ENCODE measurements at places on chromosomes 5 and 9. TPM values are rescaled to one million over a fixed set of nuclear protein-coding genes. Genes with fewer than 3 reads are reported as not detected.

DNA sequence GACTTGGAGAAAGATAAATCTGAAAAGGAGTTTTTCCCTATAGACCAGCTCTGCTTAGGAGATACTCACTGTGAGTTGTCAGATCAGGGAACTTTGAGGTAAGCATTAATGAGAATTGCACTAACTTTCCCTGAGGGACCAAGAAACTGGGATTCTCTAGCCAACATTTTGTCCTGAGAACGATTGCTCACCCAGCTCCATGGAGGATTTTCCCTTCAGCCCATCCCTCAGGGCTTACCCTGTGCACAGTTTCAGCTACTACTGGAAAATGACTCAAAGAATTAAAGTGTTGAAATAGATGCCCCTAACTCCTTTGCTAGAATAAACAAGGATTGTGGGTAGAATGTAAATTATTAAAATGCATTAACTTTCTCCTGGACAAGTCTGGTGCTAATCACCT is 237.2 kb upstream of the IL12B start:
- no peak overlapping the region for H3K27ac ChIP-seq
- H3K36me3 ChIP-seq, result no peaks in the 10 kb centered on the region
- H3K27me3 ChIP-seq, result no peaks in the 10 kb centered on the region
- no peak overlapping the region for H3K4me3 ChIP-seq

GRCh38 chr5:28710360-28710759 is 1672.0 kb upstream of the CDH9 start:
- no peaks in the 10 kb centered on the region for H3K36me3 ChIP-seq
- H3K4me3 ChIP-seq, result no peak overlapping the region
- no peaks in the 10 kb centered on the region for H3K27me3 ChIP-seq
- no peaks in the 10 kb centered on the region for H3K4me1 ChIP-seq
- no peak overlapping the region for H3K27ac ChIP-seq

- no peak overlapping the region for H3K27ac ChIP-seq
- no peaks in the 10 kb centered on the region for H3K27me3 ChIP-seq
- DNase-seq, result no peak
- no peak overlapping the region for H3K4me3 ChIP-seq
- no peaks in the 10 kb centered on the region for H3K4me1 ChIP-seq
Measured at GRCh38 chr5:131068893-131069643, 96.0 kb downstream of the HINT1 start.

DNA sequence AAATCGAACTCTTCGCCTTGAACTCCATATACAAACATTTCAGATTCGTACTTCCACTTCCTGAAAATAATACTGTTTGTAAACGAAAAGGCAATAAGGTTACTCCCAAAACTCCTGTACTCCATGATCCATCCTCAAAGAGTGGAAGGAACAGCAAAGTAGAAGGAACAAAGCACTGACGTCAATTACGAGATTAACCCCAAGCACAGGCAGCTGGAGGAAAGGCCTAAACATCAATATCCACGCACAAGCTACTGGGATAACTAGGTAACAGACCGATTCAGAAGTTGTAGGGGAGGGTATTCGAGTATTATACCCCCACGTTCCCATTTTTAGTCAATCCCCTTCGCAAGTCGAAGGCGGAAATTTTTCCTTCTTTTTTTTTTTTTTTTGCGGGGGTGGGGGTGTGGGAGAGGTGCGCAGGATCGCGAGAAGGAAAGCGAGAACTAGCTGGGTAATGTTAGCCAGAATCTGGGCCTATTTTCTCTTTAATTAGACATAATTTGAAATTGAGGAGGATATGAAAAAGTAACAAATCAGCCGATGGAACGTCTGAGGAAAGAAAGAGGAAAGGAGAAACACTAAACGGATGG is 909 bp downstream of the AFF4 start:
- DNase-seq, result no peak
- H3K27me3 ChIP-seq, result no peaks in the 10 kb centered on the region
- peaks cover 7% of the 10 kb centered on the region for H3K4me1 ChIP-seq
- H3K36me3 ChIP-seq, result no peaks in the 10 kb centered on the region
- H3K27ac ChIP-seq, result peak overlapping the region; percentile 99

- H3K4me3 ChIP-seq, result no peak overlapping the region
- H3K27ac ChIP-seq, result no peak overlapping the region
- no peaks in the 10 kb centered on the region for H3K27me3 ChIP-seq
- no peak for DNase-seq
- H3K36me3 ChIP-seq, result peaks cover 29% of the 10 kb centered on the region
Measured at GRCh38 chr5:171858303-171858702, 72.7 kb downstream of the SMIM23 start.

DNA sequence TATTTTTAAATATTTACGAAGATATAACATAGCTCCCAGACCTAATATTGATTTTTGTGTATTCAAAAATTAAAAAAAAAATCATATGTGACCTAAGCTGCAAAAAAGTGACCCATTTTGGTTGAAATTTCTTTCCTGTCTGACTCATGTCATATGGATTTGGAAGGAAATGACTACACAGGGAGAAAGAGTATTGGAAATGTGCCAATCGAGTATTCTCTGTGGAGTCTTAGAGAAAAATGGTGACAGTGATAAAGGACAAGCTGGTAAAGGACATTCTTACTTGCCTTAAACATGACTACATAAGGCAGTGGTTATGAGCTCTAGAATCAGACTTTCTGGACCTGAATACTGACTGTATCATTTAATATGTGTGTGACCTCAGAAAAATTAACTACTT is 262.9 kb upstream of the PTPRD start:
- no peaks in the 10 kb centered on the region for H3K36me3 ChIP-seq
- H3K27me3 ChIP-seq, result no peaks in the 10 kb centered on the region
- H3K4me3 ChIP-seq, result no peak overlapping the region
- no peak for DNase-seq

- H3K36me3 ChIP-seq, result no peaks in the 10 kb centered on the region
- H3K27me3 ChIP-seq, result no peaks in the 10 kb centered on the region
- peaks cover 4% of the 10 kb centered on the region for H3K4me1 ChIP-seq
- no peak overlapping the region for H3K4me3 ChIP-seq
- H3K27ac ChIP-seq, result peak overlapping the region; percentile 33
Measured at GRCh38 chr5:96962540-96962991, 26.7 kb downstream of the LNPEP start.

ANGPTL2 gene
- total RNA-seq, result 24.6 TPM

ZFP2 gene
- total RNA-seq, result 0.35 TPM

DNA sequence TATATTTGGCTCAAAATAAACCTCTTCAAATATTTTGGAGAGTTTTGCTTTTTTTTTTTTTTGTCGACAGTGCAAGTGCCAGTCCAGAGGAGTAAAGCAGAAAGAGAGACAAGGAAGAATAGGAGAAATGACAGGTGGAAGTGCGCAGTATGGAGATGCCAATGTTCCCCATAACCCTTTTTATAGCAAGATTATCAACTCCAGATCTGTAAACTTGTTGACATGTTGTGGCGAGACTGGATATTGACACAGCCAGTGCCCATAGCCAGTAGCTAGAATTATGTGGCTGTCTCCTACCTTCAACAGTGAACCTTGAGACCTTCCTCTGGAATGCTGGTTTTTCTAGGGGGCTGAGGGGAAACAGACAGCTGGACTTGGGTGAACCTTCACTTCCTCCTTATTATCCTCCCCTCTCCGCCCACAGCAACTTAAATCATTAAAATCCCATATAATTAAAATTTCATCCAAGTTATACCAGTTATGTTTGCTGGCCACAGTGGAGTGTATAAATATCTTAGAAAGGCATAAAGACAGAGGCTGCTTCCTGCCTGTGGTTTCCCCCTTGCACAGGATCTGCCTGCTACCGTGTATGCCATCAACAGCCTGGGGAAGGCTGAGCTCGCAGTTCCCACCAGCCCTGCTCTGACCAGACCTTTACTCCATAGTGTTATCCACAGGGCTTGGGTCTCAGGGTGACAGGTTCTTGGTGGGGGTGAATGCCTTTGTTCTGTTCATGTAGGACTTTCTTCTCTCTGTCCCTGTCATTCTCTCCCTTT is 112.3 kb upstream of the ANKH start:
- no peaks in the 10 kb centered on the region for H3K4me1 ChIP-seq
- no peaks in the 10 kb centered on the region for H3K27me3 ChIP-seq
- H3K4me3 ChIP-seq, result no peak overlapping the region
- DNase-seq, result no peak
- H3K27ac ChIP-seq, result no peak overlapping the region
- H3K36me3 ChIP-seq, result no peaks in the 10 kb centered on the region
